ENCODE measurements at places on chromosomes 3 and 15. TPM values are rescaled to one million over a fixed set of nuclear protein-coding genes. Genes with fewer than 3 reads are reported as not detected.

The CKMT1A gene
- total RNA-seq: not detected

The DAPK2 gene
- 9.8 TPM for total RNA-seq

The TPRG1 gene
- total RNA-seq: 8.0 TPM

DNA sequence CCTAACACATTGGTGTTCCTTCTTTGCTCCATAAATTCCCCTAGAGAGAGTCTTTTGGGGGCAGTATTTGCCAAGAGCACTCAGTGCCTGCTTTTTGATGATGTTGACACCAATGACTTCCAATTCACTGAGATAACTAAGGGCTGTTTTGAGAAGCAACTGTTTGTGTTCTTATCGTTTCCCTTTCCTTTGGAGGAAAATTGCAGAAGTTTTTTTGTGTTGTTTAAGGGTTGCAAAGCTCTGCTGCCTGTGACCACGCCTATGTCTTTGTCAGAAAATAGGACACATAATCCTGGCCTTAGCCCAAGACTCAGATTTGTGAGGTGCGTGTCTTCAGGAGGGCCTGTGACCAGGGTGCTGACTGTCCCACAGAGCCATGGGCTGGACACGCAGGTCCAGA is 99.6 kb downstream of the FAM43A start:
- DNase-seq: no peak

GRCh38 chr3:76063811-76064210 is 278.5 kb upstream of the ZNF717 start:
- DNase-seq: no peak

DNA sequence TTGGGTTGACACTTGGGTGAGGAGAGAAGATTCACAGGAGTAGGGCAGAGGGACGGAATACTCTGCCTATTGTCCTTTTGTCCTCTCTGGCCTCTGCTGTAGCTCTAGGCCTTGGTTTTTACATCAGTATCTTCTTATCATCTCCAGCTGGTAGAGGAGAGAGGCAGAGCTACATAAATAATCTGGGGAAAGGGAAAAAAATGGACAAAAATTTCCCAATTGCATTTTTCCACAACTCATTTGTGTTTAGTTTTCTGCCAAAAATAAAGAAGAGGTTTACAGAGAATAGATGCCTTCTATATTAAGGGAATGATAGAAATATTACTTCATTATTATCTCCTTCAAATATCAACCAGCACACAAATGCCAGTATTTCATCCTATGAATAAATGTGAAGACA is 216.4 kb upstream of the P2RY1 start:
- no peak for DNase-seq

The BTBD1 gene
- 27.4 TPM for total RNA-seq

The MED12L gene
- total RNA-seq: 0.39 TPM

DNA sequence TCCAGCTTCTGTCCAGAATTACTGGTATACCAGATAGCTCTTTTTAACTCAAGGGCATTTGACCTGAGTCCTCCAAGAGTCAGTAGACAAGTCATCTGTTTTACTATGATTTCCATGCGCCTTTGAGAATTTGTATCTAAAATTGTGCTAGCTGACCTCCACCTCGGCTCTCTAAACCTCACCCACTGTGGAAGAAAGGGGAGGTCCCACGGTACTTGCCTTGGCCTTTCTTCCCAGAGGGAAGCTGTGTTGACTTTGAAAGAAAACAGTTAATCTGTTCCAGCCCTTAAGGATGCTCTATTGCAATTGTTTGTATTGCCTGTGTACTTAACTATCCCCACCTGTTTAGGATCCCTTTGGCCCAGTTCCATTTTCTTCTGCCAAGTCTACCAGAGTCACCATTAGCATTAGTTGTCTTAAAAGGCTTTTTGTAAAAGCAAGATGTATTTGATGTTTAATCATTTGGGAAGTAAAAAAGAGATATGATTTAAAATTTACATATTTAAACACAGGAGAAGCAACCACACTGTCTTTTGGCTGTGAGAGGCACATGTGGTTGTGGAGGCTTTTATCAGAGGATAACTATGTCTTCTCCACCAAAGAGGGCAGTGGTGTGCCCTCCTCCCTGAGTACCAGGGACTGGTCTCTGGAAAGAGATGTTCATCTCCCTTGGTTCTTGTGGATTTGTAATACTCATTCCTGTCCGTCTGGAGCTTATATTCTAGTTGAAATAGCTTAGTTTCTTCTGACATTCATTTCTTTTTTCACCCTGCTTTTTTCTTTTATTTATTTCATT is 88.8 kb downstream of the CRTC3 start:
- no peak for DNase-seq

The CNTN6 gene
- not detected for total RNA-seq

GRCh38 chr3:6860954-6861624 is at the start of gene GRM7:
GRM7 (plus strand) TSS chr3:6861115.
- no peak for DNase-seq

GRCh38 chr15:67042551-67043142 is 22.8 kb upstream of the SMAD3 start:
- DNase-seq: no peak

DNA sequence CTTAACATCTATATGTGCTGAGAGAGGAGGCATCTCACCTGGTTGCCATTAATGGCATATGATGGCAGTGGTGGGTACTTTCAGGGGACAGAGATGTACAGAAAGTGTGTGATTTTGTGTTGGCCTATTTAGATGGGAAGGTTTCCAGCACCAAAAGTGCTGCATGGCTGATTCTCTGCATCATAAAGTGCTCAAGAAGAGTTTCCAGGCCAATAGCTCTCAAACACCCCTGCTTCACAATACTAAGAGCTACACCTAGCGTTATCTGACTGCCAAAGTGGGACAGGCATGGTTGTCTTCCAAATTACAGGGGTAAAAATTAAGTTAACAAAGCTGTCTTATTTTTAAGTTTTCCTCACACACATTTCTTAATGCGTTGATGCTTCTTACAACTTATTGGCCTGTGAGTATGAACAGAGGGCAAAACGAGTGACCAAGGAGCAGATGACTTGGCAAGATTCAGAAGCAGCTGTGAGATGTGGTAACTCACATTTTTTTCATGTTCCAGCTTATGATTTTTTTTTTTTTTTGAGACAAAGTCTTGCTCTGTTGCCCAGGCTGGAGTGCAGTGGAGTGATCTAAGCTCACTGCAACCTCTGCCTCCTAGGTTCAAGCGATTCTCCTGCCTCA is 41.4 kb upstream of the VEPH1 start:
- DNase-seq: no peak

DNA sequence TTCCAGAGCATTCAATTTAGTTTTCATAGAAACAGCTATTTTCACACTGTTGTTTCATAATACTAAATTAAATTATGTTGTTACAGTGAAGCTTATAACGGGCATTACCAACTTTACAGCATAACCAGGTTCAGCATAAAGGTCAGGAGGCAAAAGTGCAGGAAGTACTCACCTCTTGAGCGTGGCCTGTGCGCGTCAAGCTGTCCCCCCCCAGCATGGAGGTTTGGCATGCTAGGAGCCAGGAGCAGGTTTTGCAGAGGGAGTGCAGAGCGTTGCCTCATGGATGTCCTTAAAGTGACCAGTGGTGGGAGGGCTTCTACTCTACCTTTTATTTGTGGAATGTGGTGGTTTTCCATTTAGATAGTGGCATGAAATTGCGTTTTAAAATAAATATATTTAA is 104.4 kb downstream of the EEFSEC start:
- DNase-seq: no peak

The CHST2 gene
- total RNA-seq: 1.4 TPM

DNA sequence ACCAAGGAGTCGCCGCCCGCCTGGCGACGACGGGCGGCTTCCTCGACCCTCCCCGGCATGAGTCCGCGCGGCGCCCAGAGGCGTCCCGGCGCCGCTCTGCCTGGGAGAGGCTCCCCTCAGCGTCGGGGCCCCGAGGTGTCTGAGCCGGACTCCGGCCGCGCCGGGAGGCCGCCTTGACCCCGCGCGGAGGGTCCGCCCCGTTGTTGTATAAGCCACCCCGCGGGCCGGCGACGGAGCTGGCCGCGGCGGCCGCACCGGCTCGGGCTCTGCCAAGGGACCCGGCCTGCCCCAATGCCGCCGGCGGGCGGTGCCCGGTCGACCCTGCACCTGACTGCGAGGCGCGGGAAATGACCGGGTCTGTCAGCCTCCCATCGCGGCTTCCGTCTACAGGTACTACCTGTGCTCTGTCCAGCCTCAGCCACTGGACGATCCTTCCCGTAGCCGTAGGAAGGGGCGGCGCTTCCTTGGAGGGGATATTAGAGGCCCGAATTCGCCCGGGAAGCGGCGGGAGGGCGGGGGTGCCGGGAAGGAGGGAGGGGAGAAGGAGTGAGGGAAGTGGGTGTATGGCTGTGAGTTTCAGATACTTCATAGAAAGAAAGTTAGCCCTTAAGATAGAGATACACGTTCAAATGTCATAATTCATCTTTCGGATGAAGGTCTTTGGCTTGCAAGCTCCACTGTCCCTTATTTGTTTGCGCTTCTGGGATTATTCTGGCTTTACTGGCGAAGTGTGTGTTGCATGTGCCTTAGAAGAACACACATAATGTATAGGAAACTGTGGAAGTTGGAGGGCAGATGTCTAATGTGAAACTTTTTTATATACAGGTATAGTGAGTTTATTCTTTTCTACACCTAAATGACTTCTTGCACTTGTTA is 620 bp downstream of the ABHD5 start:
- DNase-seq: peak; percentile 83

The HTR3E gene
- total RNA-seq: not detected

DNA sequence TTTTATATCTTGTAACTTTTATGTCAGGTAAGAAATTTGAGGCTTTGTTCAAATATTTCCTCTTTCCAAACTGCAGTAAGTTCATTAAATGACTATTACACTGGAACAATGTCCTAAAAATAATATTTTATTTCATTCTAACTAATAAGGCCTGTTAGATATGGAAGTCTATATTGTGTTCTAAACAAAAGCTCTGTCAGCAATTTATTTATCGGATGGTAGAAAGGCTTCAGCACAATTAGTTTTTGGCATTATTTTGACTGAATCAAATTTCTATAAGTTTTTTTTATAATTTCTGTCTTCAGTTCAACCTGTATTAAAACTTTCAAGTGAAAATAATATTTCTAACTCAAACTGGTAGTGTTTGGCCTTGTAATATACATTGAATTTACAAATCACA is 992.1 kb downstream of the EPHA3 start:
- no peak for DNase-seq

- no peak for DNase-seq
Observed at GRCh38 chr15:95323796-95324195, 1006.7 kb upstream of the NR2F2 start.

Measured in right lobe of liver (tissue), 6 donors.